Activated T-helper 1 cell treated with anti-CD3 and anti-CD28 coated beads, Interleukin-12 subunit alpha, Interleukin-12 subunit beta, Interleukin-2, Interleukin-4 antibody, amounts not matched to agents 30 ng/mL and 10 ng/mL and 1 ng/mL, durations not matched to agents 14 hours and 24 hours and 36 hours (primary cell): ENCODE measurements at places on chromosomes 5 and 9. TPM values are rescaled to one million over a fixed set of nuclear protein-coding genes. Genes with fewer than 3 reads are reported as not detected.
A peak's percentile ranks its signal among the peaks of the same experiment; 100 is the strongest.

LVRN gene
- total RNA-seq, result not detected in 2 replicates

TLR4 gene
- total RNA-seq, result not detected in 2 replicates

EQTN gene
- not detected in 2 replicates for total RNA-seq

GRM6 gene
- not detected in 2 replicates for total RNA-seq

FAM78A gene
- total RNA-seq, result 52.8 and 54.3 TPM in 2 replicates

SLIT3 gene
- 0.03 and 0.20 TPM in 2 replicates for total RNA-seq

RXRA gene
- total RNA-seq, result 0.71 and 0.91 TPM in 2 replicates

IL13 gene
- total RNA-seq, result 294 and 308 TPM in 2 replicates

PCDH12 gene
- total RNA-seq, result 2.2 TPM in 2 replicates

DCP2 gene
- total RNA-seq, result 78.9 and 82.5 TPM in 2 replicates

SPINK4 gene
- not detected in 2 replicates for total RNA-seq

WNT8A gene
- total RNA-seq, result not detected in 2 replicates

EIF4EBP3 gene
- 12.7 and 16.1 TPM in 2 replicates for total RNA-seq

GRCh38 chr9:94150890-94151650 is 66.8 kb downstream of the PTPDC1 start:
- no peak for DNase-seq

DNA sequence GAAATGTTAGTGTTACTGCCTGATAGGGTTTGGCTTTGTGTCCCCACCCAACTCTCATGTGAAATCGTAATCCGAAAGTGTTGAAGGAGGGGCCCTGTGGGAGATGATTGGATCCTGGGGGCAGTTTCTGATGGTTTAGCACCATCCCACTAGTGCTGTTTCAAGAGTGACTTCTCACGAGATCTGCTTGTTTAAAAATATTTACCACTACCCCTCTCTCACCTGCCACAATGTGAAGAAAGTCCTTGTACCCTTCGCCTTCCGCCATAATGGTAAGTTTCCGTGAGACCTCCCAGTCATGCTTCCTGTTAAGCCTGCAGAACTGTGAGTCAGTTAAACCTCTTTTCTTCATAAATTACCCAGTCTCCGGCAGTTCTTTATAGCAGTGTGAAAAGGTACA is 2.6 kb upstream of the RFX3 start:
- DNase-seq, result peak; percentile 58

GRCh38 chr5:13581914-13582313 is 362.6 kb downstream of the DNAH5 start:
- no peak for DNase-seq

- no peak for DNase-seq
These were observed 4.7 kb downstream of the NOTCH1 start for GRCh38 chr9:136541179-136541578.

- DNase-seq, result no peak
These were observed 174.5 kb upstream of the MAP1B start for GRCh38 chr5:71932655-71933338.

GRCh38 chr9:123739902-123740301 is 190.0 kb downstream of the DENND1A start:
- no peak for DNase-seq

GRCh38 chr9:110582156-110582555 is 2.6 kb upstream of the SVEP1 start:
- no peak for DNase-seq

DNA sequence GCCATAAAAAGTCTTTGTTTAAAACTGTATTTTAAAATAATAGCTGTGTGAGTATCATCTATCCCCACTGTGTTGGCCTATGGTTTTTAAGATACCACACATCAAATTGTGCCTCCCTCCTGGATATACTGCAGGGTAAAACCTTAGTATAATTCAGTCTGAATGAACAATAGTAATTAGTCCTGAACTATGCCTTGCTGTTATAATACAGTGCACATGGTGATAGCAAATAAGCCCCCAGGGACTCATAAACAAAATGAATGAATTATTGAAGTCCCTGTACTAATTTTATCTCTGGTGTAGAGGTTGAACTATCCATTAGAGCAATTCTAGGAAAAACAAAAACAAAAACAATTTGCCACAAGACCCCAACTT is 142.7 kb upstream of the ADAMTSL1 start:
- no peak for DNase-seq

GRCh38 chr5:107541400-107541799 is 129.3 kb downstream of the EFNA5 start:
- DNase-seq, result no peak

DNA sequence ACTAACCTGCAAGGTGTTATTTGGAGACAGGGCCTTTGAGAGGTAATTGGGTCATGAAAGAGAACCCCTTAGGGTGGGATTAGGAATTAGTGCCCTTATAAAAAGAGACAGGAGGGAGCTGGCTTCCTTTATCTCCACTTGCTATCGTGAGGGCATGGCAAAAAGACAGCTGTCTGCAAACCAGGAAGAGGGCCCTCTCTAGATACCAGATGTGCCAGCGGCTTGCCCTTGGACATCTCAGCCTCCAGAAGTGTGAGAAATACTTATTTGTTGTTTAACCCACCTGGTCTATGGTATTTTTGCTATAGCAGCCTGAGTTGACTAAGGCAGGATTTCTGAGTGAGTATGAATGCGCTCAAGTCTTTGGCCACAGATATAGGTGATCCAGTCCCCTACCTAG is 978 bp upstream of the RGS14 start:
- no peak for DNase-seq

GRCh38 chr9:116674210-116674980 is 12.7 kb upstream of the TRIM32 start:
- DNase-seq, result no peak

DNA sequence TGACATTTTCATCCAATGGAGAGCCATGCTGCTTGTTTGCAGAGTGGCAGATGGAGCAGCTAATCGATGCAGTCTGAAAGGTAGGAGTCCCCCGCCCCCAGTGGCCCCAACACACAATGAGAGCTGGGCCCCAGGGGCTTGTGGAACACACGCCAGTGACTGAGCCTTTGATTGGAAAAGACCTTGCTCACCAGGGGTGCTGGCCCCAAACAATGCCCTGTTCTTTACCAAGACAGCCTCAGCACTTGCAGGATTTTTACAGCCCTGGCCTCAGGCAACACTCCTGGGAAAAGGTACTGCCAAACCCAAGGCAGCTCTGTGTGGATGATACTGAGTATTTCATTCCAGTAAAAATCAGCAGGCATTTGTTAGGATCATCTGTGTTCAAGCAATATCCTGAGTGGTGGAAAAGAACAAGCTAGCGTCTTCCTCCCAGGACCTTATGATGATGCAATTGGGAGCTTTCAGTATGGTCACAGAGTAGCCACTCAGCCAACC is 276.8 kb upstream of the CLINT1 start:
- no peak for DNase-seq

- DNase-seq, result peak; percentile 42
These were observed 743 bp downstream of the NR3C1 start for GRCh38 chr5:143402553-143403333.

DNA sequence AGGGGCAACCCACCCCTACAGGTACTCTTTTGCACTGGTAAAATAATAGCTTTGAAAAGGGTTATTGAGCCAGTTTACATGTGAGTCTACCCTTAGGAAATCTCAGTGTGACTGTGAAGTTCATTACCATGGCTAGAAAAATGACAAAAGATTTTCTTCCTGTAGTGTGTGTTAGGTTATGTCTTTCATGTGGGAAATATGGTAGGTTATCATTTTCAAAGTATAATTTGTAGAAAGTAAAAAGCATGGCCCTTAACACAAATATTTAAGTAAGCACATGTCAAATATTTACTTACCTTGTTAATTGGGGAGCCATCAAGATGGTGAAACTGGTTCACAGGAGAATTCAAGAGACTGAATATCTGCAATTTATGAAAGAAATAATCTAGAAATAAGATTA is 37.3 kb upstream of the PLPP1 start:
- DNase-seq, result no peak

DNA sequence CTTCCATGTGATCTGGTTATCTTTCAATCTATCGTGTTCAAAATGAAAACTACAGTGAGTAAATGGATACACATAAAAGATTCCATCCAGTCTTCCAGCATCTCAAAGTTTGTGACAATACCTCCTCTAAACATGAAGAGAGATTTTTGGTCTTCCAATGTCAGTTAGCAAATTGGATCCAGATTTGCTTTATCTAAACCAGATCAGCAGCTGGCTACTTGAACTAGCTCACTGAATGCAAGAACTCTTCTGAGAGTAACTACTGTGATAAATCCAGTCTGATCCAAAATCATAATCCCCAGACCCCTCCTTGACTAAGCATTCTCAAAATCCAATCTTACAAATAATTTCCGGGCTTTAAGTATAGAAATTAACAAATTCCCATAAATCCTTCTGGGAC is 2177.9 kb upstream of the C9orf72 start:
- DNase-seq, result no peak

DNA sequence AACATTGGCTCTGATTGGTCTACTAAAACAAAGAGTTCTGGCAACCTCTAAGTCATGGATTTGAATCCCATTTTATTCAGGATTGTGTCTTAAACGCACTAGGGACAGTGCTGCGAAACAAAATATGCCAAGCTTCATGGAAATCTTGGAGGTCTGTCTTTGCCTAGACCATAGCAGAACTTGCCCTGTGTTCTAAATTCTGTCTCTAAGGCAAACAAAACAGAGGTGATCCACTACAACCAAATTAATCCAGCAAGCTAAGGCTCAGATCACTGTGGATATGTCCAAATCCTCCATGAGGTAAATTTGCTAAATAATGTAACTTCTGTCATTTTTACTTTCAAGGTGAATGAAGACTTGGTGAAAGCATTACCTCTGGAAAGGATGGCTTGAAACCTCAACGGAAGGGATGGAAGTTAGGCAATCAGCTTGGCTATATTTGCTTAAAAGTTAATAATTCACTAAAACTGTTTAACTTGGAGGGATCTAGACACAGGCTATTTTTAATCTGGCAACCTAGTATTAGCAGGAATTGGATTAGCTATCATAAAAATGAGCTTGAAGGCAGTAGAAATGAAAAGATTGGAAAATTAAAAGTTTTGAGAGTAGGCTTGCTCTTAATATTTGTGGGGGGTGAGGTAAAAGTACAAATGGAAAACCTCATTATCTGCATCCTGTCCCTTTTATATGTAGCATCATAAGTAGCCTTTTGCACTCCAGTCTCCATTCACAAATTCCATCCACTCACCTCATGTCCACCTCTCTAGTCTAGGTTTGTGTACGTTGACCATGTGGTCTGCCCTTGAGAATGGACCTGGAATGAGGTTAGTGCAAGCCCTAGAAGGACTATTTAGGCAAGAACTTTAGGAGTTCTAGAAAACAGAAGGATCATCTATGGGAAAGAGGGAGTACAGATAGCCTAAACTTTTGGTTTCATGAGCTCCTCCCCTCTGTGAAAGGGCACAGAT is 176.2 kb downstream of the SMC2 start:
- no peak for DNase-seq

- no peak for DNase-seq
These were observed 48.5 kb downstream of the SLC22A5 start for GRCh38 chr5:132417889-132418485.

- no peak for DNase-seq
These were observed 64.1 kb downstream of the SMIM23 start for GRCh38 chr5:171849585-171850323.

DNA sequence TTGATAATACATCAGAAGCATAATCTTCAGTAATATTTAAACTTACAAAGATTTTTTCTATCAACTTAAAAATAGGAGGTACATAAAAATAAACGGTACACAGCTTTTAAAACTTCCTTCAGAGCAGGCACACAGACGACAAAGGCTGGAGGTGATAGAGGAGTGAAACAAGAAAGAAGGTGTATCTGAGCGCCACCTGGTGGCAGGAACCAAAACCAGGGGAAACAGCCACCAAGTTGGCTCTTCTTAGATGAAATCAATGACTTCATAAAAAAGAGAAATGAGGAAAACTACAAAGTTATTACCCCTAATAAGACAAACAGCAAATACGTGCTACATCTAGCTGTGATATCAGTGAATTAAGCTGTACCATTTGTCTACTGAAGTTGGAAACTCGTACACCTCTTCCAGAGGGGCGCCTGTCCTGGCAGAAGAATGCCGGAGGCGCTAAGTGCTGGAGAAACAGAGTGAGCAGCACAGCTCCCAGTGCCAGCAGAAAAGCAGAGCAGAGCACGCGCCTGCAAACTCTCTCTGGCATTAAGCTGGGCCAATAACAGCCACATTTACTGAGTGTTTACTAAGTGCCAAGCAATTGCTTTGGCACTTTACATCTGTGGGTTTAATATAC is 85.9 kb downstream of the SETX start:
- DNase-seq, result peak; percentile 48

GRCh38 chr5:16675806-16676205 is 59.0 kb upstream of the RETREG1 start:
- DNase-seq, result no peak

DNA sequence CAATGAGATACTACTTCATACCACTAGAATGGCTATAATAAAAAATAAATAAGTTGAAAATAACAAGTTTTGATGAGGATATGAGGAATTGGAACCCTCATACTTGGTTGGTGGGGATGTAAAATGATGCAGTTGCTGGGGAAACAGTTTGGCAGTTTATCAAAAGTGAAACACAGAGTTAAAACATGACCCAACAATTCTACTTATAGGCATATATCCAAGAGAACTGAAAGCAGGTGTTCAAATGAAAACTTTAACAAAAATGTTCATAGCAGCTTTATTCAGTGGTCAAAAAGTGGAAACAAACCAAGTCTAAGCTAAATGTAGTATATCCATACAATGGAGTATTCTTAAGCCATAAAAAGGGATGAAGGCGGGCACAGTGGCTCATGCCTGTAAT is 13.1 kb upstream of the LHFPL2 start:
- no peak for DNase-seq
